ENCODE measurements at places on chromosomes 11 and 22.

GRCh38 chr11:78450866-78451265 is 33.2 kb upstream of the GAB2 start:
- DNase-seq: no peak

- DNase-seq: no peak
Observed at GRCh38 chr11:20055312-20055711, 105.0 kb downstream of the DBX1 start.

GRCh38 chr11:9922806-9923205 is 258.9 kb downstream of the SWAP70 start:
- no peak for DNase-seq

DNA sequence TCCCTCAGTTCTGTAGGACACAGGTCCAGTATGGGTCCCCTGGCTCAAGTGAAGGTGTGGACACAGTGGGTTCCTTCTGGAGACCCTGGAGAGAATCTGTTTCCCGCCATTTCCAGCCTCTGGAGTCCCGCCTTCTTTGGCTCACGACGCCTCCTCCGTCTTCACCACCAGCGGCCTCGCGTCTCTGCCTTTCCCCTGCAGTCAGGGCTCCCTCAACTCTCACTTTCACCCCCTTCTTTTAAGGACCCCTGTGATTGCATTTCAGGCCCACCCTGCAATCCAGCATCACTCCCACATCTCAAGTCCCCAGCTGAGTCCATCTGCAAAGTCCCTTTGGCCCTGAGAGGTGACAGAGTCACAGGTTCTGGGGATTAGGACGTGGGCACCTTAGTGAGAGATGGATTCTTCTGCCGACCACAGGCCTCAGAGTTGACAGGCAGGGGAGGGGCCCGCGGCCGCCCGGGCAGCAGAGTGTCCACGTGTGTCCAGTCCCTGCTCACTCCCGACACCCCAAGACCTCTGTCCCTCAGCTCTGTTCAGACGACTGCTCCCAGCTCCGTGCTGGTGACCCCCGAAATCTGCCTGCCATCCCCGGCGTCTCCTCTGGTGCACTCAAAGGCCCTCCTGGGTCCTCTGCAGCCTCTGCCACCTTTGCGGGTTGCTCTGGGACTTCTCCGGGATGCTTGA is 36.9 kb upstream of the KRTAP5-7 start:
- DNase-seq: no peak

DNA sequence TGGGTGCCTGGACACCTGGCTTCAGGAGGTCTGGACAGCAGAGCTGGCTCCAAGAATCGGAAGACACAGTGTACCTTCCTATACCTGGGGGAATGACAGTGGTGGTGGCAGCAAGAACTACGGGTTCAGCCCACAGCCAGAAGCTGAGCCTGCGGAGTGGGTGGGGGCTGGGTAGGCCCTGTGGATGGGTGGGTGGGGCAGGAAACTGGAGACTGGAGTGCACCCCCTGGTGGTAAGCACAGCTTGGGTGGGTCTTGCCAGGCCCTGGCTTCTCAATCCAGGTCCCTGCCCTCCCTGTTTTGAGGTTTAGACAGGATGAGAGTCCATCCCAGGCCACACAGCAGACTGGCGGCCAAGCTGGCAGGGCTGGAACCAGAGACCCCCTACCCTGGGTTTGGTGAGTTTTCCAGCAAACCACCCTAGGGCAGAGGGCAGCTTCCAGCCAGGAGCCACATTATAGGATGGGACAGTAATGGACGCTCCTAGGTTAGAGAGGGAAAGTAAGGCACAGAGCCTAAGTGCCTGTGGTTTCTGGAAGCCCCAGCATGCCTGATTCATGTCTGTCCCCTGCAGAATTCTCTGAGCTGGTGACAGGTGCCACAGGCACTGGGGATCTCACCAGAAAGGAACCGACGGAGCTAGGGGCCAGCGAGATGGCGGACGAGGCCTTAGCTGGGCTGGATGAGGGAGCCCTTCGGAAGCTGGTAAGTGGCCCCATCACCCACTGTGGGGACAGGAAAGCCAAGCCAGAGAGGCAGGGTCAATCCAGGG is 1.7 kb downstream of the SMTN start:
- DNase-seq: no peak

DNA sequence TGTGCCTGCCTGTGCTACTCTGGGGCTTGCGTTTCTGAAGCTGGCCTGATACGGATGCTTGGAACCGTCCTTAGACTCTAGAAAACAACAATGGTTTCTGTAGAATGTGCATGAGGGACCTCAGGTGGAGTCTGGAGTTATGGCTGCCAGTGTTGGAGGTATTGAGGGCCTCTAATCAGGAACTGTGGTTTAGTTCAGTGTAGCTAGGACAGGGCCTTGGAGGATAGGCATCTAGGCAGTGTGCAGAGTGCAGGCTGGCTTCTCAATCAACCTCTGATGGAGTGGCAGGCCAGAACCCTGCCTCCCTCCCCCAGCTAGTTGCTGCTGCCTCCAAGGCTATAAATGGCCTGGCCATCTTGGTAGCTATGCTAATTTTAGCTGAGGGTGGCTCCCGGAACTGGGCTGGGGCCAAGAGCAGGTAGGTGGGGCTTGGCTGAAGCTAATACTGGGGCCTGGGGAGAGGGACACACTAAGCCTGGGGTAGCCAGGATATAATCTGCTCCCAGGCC is 4.0 kb downstream of the STIM1 start:
- no peak for DNase-seq

GRCh38 chr11:5277807-5278382 is 8.2 kb upstream of the HBE1 start:
- no peak for DNase-seq

DNA sequence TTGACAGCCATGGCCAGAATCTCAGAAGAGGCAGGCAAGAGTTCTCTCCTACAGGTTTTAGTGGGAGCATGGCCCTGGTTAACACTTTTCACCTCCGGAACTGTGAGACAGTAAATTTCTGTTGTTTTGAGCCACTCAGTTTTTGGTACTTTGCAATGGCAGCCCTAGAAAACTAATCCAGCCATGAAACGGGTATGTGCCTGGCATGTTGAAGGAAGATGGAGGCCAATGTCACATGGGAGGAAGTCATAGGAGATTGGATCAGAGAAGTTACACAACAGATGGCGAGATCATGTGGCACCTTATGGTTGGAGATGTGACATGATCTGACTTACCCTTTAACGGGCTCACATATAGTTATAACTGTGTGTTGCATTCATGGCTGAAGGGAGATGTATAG is 63.2 kb upstream of the EED start:
- DNase-seq: no peak

DNA sequence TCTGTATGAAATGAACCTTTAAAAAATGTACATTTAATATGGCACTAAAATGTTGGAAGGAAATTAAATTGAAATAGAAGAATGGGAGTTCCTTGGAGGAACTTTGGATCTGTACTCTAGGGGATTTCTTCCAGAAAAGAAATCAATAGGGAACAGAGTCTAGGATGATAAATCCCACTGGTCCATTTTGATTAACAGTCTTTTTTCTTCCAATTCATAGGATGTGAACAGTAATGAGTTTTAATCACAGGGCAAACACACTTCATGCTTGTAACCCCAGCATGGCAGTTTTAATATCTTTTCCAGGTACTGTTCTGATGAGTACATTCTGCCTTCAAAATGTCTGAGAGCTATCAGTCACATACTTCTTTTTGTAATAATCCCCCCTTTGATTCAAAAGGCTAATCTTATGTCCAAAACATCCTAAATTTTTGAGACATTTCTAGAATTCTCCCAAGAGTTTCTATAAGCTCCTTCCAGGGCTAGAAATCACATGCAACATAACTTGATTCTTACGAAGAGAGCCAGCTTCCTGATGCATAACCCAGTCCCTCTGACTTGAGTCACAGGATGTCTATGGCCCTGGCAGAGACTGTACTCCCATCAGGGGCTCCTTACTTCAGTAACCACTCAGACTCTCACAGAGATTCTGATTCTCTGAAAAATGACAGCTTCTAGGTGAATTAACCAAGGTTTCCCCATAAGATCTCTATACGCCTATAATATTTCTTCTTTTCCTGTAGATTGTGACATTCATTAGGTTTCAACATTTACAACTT is 112.9 kb downstream of the SLC36A4 start:
- no peak for DNase-seq

DNA sequence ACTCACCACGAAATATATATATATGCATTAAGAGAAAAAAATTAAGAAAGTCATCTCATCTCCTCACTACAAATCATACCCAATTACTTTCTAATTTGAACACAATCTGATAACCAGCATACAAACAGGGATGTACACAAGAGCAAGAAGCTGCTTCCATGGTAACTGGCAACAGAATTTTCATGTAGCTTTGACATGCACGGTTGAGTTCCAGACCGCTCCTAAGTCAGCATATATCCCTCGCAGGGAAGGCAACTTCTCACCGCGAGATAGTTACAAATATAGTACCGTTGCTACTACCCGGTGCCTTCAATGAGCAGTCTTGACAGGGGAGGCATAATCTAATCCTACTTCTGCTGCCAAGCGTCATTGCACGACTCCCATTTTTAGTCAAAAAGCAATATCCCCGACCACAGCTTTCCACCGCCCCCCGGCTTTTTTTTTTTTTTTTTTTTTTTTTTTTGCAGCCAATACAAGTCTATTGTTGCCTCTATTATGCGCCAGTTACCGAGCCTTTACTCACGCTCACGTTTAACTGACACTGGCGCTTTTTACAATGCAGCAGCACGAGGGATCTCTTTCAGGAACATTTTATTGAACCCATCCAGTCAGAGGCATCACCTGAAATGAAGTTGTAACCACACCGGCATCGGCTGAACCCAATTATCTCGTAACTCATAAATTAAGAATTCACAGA is 2.2 kb downstream of the CADM1 start:
- peak; percentile 53 for DNase-seq

GRCh38 chr11:79046366-79046765 is 394.5 kb downstream of the TENM4 start:
- no peak for DNase-seq

GRCh38 chr22:48899523-48900326 is 927.9 kb downstream of the BRD1 start:
- no peak for DNase-seq

DNA sequence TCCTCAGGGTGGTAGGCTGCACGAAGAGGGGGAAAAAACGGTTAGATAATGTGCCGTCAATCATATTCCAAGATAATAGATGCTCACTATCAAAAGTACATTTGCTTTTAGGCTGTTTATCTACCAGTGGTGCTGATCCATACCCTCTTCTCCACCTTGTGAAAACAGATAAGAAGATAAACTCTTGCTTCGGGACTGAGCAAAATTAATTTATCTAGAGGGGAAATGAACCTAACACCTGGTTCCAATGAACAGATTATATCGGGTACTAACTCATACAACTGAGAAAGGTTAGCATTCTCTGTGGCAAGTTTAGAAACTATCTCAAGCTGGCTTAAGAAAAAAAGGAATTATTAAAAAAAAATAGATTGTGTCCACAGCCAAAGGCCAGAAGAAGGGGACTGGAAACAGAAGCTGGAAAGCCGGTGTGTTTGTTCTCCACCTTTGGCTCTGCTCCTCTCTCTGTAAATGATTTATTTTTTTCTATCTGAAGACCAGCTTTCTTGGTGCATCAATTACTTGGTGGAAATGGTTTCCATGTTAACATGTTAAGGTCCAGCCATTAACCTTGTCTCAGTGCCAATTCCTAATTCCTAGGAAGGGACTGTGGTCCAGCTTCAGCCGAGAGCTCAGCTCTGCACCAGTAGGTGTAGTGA is 55.8 kb downstream of the SC5D start:
- no peak for DNase-seq

DNA sequence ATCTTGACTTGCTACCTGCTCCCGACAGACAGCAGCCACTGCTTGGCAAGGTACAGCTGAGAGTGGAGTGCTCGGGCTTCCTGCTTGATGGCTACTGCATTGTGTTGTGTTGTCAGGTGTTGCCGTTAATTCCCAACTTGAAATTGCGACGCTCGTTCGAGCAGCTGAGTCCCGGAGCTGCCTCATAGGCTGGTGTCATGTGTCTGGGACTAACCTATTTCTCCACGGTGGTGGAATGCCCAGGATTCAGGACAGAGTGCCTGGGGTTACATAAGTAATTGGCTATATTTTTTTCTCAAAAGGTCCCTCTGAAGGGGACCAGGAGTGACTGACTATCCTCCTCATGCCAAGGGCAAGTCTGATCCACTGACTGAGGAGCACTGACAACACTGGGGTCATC is 18.5 kb downstream of the COMMD9 start:
- DNase-seq: no peak

DNA sequence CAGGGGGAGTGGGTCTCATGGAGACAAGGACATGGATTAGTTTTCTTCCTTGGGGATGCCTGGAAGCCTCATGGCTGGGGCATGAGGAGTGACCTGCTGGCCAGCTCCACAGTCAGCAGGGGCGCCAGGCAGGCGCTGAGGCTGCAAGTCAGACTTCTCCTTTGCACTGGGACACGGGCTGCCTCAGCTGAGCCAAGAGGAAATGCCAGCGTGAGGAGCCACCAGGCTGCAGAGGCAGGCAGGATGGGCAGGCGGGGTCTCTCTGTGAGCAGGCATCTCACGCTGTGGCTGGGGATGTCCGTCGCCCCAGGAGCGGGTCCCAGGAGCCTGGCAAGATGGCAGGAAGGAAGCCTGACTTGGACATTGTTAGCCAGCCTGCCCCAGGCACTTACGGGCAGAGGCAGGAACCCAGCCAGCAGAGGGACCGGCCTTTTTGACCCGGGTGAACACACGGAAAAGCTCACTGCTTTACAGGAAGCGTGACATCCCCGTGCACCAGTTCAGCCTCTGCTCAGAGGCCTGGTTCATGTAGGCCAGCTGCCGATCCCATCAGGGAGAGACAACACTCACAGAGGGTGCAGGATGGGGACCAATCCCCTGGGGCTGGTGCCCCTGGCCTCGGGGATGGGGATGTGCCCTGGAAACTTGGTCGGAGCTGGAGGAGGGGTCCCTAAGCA is 10.2 kb downstream of the GNB1L start:
- DNase-seq: no peak

DNA sequence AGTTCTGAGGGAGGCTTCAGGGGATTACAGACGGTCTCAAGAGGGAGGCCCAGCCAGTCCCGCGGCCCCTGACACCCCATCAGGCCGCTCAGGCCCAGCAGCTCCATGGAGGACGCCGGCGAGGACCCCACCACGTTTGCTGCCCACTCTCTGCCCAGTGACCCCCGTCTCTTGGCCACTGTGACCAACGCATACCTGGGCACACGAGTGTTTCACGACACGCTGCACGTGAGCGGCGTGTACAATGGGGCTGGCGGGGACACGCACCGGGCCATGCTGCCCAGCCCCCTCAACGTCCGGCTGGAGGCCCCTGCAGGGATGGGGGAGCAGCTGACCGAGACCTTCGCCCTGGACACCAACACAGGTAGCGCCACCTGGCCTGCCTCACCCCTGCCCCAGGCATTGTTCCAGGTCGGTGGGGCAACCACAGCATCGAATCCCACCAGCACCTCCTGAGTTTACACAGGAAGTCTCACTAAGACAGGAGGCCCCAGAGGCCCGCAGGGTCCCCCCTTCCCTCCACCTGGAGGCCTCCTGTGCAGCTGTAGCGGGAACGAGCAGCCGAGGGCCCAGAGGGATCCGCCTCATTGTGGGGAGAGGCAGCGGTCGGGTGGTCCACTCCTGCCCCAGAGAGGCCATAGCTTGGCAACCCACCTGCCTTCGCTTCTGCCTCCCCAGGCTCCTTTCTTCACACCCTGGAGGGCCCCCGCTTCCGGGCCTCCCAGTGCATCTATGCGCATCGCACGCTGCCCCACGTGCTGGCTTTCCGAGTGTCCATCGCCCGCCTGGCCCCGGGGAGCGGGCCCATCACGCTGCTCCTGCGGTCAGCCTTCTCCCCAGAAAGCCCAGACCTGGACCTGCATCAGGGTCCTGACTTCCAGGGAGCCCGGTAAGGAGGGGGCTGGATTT is 1.0 kb downstream of the PGGHG start:
- no peak for DNase-seq
